ENCODE measurements at places on chromosomes 12 and 14.

GRCh38 chr14:104351849-104352492 lies 213.6 kb downstream of the KIF26A start:
- DNase-seq = no peak

GRCh38 chr14:105204931-105205672 lies 24.0 kb upstream of the NUDT14 start:
- no peak for DNase-seq

GRCh38 chr12:65106948-65107347 lies 14.2 kb downstream of the WIF1 start:
- DNase-seq = no peak

GRCh38 chr12:116859079-116859478 lies 22.2 kb downstream of the HRK start:
- no peak for DNase-seq

DNA sequence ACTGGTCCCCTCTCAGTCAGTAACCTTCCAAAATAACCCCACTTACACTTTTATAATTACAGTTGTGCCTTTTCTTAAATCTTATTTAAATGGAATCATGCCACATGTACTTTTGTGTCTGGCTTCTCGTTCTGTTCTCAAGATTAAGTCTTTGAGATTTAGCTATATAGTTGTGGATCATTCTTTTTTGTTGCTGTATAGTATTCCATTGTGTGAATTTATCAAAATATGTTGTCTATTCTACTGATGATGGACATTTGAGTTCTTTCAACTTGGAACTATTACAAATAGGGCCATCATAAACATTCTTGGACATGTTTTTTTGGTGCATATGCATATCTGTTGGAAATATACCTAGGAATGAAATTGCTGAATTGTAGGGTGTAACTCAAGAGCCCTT lies 9.0 kb downstream of the OAS3 start:
- DNase-seq = no peak

GRCh38 chr12:11055306-11055705 lies 6.8 kb downstream of the TAS2R46 start:
- no peak for DNase-seq

DNA sequence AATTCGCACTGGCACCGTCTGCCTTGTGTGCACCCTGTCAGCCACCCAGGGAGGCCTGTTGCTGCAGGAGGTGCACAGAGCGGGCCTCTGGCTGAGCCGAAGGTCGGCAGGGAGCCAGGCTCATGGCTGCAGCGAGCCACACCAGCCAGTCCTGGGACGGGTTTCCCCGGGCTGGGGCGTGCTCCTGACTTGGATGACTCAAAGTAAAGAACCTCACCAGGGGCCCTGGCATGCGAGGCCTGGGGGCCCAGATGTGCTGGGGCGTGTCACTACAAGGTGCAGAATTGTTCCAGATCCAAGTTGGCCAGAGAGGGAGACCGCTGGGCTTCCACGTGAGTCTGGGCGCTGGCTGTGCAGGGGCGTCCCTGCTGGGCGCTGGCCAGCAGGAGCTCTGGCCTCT lies 34.5 kb downstream of the FBRSL1 start:
- no peak for DNase-seq

GRCh38 chr12:22683131-22683530 lies 58.2 kb downstream of the ETNK1 start:
- DNase-seq = no peak

- no peak for DNase-seq
Observed at GRCh38 chr12:104772336-104772735, 185.8 kb downstream of the SLC41A2 start.

DNA sequence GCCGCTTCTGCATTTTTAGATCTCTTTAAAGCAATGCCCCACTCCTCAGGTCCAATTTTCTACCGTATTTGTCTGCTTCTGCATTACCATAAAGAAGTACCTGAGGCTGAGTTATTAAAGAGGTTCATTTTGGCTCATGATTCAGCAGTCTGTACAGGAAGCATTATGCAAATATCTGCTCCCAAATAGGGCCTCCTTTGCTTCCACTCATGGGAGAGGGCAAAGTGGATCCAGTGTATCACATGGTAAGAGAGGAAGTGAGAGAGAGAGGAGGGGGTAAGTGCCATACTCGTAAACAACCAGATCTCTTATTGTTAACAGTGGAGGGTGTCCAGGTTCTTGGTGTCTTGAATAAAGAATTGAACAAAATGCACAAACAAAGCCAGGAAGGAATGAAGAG lies 316.1 kb upstream of the SEL1L start:
- DNase-seq = no peak

DNA sequence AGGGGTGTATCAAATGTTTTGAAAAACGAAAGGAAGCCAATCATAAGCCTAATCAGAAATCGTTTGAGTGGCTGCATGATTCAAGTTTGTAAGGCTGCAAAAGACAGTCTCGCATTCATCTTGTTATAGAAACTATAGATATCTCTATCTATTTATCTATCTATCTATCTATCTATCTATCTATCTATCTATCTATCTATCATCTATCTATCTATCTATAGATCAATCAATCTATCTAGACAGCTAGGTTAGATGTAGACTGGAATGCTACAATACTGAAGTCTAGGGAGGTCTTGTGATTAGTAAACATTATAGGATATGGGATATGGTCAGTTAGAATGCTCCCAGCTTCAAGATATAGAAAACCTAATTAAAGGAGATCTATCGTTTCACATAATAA lies 52.2 kb upstream of the BTG1 start:
- no peak for DNase-seq

DNA sequence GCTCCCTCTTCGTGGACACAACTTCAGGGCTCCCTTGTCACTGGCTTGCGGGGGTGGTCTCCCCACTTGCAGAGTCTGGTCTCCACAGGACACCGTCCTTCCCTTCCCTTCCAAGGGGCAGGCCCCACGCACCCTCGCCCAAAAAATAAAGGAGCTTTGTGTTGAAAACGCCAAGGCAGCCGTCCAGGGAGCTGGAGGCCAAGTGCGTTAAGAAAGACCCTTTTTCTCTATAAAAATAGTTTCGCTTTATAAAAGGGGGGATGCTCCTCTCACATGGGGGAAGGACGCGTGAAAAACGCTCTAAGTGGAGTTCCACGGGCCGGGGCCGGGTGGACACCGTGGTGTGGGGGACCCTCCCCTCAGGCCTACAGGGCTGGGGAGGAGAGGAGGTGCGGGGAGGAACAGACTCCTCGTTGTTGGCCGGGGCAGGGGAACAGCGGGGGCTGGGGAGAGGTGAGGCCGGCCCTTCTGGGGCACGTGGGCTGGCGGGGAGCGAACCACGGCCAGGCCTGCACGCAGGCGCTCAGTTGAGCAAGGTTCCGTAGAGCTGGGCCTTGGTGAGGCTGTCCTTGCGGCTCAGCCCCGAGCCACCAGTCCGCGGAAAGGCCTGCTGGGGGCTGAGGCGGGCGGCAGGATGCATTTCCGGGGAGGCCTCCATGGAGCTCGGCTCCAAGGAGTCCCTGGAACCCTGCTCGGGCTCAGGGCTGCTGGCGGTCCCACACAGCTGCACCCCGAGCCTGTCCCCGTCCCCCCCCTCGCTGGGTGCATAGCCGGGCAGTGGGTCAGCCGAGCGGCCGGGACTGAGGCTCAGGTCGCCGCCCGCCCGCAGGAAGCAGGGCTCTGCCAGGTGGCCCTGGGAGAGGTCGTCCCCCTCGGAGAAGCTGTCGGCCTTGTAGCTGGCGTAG lies 49.5 kb downstream of the BEGAIN start:
- no peak for DNase-seq

GRCh38 chr14:45089813-45090212 lies 5.9 kb downstream of the PRPF39 start:
- no peak for DNase-seq

- no peak for DNase-seq
Observed at GRCh38 chr12:87317302-87317701, 711.9 kb downstream of the C12orf50 start.

DNA sequence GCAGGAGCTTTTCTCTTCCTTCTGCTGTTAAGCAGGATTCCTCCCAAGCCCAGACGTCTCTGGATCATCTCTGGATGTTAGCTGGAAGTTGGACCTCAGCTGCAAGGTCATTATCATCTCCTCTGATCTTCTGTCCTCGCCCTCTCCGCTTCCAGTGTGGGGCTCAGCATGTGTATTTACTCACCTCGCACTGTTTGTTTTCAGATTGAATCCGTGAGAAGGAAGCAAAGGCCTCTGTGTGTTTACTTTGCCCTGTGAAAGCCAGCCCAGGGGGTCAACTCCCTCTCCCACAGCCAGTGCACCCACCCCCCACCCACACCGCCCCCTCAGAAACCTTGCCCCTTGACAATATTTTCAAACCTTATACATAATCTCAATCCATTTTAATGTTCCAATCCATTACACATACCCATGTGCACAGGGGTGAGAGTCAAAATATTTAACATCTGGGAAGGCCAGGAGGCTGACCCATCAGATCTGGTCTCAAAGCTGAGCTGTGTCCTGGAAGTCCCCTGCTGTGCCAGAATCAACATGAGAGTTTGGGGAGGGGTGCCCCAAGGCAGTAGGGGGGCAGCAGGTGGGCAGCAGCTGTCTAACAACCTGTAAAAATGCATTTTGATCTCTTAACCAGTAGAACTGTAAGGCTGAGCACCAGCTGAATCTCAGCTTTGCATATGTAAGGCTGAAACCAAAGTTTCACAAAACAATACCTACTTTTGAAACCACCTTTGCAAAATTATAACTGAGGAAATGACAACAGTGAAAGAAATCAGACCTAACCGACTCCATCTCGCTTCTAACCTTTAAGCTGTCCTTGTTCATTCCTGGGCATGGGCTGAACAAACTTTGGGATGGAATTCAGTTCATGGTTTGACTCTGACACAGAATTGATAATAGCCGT lies 157.9 kb downstream of the ZNF664 start:
- no peak for DNase-seq

- peak; percentile 33 for DNase-seq
Observed at GRCh38 chr12:104201238-104202001, 14.2 kb upstream of the TXNRD1 start.

GRCh38 chr14:54672688-54673087 lies 105.8 kb downstream of the SAMD4A start:
- DNase-seq = no peak

- no peak for DNase-seq
Observed at GRCh38 chr14:67778792-67779191, 37.6 kb downstream of the ZFYVE26 start.

DNA sequence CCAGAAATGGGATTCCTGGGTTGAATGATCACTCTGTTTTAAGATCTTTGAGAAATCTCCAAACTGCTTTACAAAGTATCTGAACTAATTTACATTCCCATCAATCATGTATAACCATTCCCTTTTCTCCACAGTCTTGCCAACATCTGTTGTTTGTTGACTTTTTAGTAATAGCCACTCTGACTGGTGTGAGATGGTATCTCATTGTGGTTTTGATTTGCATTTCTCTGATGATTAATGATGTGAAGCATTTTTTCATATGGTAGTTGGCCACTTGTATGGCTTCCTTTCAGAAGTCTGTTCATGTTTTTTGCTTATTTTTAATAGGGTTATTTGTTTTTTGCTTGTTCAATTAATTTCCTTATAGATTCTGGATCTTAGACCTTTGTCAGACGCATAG lies 211.8 kb upstream of the AVPR1A start:
- DNase-seq = no peak

GRCh38 chr12:3032161-3032560 lies 45.0 kb upstream of the TSPAN9 start:
- no peak for DNase-seq

All from activated CD4-positive, CD25-positive, alpha-beta regulatory T cell treated with anti-CD3 and anti-CD28 coated beads, Interleukin-2, amount 50 U/mL, for 16 hours (primary cell).